ENCODE measurements at places on chromosomes 12 and 14.

GRCh38 chr12:123097561-123098084, 53.3 kb downstream of the PITPNM2 start:
- DNase-seq: no peak

- DNase-seq: no peak
Measured at GRCh38 chr12:127726671-127727315, 540.2 kb upstream of the TMEM132C start.

GRCh38 chr14:23183479-23183878, at the start of gene SLC7A8:
Gene SLC7A8 (minus strand): TSS chr14:23183660. CDS start chr14:23182914, 746 bp downstream.
- DNase-seq: no peak

GRCh38 chr12:115946867-115947695, 330.4 kb downstream of the MED13L start:
- DNase-seq: no peak

DNA sequence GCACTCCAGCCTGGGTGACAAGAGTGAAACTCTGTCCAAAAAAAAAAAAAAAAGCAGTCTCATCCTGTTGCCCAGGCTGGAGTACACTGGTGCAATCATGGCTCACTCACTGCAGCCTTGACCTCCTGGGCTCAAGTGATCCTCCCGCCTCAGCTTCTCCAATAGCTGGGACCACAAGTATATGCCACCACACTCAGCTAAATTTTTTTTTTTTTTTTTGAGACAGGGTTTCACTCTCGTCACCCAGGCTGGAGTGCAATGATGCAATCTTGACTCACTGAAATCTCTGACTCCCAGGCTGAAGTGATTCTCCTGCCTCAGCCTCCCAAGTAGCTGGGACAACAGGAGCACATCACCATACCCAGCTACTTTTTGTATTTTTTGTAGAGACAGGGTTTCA, 5.2 kb upstream of the CNPY2 start:
- DNase-seq: no peak

- no peak for DNase-seq
Measured at GRCh38 chr12:26514364-26514763, 318.6 kb downstream of the ITPR2 start.

DNA sequence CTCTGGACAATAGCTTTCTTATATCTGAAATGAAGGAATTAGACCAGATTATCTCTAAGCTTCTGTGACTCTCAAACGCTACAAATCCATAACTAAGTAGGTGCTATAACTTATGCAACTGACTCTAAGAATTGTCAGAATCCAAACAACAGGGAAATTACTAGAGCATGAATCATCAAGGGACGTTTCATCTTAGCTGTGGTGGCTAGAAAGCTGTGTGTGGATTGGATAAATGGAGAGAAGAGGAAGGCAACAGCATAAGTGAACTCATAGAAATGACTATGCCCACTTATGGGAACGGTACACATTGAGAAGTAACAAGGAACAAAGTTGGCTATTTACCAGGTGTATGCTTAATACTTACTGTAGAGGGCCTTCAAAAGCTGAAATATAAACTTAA, 96.0 kb upstream of the NEDD1 start:
- no peak for DNase-seq
